T-cell (primary cell): ENCODE measurements at places on chromosomes 1 and 21. TPM values are rescaled to one million over a fixed set of nuclear protein-coding genes. Genes with fewer than 3 reads are reported as not detected.

HTR6 gene
- total RNA-seq = 0.16 TPM

RGS2 gene
- total RNA-seq = 77.4 TPM

ADORA1 gene
- total RNA-seq = not detected

MAN1C1 gene
- total RNA-seq = 90.5 TPM

TMEM39B gene
- 20.8 TPM for total RNA-seq

SPRR3 gene
- not detected for total RNA-seq

FAM151A gene
- not detected for total RNA-seq

C1orf74 gene
- total RNA-seq = 1.3 TPM

CD1E gene
- total RNA-seq = not detected

CFHR3 gene
- total RNA-seq = not detected

DNA sequence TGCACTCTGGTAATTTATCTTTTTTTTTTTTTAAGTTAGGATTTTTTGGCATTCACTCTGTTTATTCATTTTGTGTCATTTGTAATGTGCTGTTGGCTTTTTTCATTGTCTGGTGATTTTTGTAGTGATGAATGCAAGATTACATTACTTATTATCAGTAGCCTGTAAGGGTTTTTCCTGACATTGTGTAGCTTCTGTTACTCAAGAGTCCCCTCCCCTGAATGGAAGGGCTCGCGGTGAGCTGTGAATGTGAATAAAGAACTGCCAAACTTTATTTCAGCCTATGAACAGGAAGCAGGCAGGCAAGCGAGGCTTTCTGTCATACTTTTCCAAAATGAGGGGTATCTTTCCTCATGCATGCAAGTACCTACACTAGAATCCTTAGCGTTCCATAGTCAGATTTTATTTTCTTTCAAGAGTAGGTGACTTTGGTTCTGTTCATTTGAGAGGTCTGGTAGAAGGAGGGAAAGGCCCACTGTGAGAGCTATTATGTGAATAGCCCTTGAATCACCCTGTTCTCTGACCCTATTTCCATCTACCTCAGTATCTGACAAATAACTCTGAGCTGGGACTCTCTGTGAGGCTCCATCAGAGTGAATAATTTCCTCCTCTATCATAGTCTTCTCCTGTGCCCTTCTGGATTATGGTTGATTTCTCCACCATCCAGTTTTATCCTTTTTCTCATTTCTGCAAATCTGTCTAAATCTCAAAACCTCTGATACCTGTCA, 114.0 kb downstream of the CD247 start:
- DNase-seq = no peak

GRCh38 chr1:191970116-191970515, 188.1 kb upstream of the RGS18 start:
- DNase-seq = no peak

- no peak for DNase-seq
Observed at GRCh38 chr1:156406251-156406650, 37.2 kb downstream of the RHBG start.

DNA sequence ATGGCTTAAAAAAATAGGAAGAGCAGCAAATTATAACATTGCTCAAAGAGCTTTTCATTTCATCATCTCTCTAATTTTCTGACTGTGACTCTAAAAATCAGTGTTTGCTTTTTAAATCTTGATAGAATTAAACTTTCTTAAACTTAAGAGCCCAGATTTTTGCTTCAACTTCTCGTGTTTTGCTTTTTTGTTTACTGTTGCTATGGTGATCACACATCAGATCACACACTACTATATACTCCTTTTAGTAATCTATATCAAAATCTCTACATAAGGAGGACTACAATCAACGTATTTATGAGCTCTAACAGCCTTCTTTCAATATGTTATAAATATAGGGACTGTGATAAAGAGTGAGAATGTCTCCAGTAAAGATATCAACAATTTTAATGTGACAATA, 537.3 kb downstream of the KCNT2 start:
- DNase-seq = no peak

- DNase-seq = no peak
Observed at GRCh38 chr21:42252325-42252654, 33.4 kb downstream of the ABCG1 start.

GRCh38 chr1:84972377-84972987, 24.4 kb downstream of the MCOLN2 start:
- DNase-seq = no peak

DNA sequence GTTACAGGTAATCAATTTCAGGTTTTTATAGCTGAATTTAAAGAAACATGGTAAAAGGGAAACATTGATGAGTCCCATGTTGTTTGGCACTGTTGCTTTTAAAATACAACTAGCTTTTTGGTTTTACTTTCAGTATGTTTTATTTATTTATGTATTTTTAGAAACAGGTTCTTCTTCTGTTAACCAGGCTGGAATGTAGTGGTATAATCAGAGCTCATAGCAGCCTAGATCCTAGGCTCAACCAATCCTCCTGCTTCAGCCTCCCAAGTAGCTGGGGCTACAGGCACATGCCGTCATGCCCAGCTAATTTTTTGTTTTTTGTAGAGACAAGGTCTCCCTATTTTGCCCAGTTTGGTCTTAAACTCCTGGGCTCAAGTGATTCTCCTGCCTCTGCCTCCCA, 50.4 kb downstream of the CTTNBP2NL start:
- no peak for DNase-seq

- no peak for DNase-seq
Observed at GRCh38 chr1:35112668-35113067, 33.5 kb downstream of the ZMYM1 start.

- no peak for DNase-seq
Observed at GRCh38 chr1:15099441-15100120, 54.0 kb upstream of the TMEM51 start.

DNA sequence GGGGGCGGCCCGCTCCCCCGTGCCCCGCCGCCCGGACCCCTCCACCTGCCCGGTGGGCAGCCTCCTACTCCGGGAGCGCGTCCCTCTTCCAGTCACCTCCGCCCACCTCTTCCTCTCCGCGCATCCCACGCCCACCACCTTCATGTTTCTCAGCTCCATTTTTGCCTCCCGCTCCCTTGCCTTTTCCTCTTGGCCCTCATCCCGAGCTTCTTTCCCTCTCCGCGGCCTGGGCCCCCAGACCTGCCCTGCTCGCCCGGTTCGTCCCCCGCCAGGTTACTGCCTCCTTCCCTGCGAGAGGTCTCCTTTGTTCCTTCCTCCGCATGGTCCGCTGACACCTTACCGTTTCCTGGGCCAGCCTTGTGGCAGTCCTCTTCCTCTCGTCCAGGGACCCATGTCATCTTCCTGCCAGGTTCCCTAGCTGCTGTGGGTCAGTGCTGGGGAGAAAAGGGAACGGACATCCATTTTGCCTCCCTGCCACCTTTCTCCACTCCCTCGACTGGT, 563 bp downstream of the QSOX1 start:
- no peak for DNase-seq

- DNase-seq = no peak
Observed at GRCh38 chr1:88877382-88877825, 14.0 kb downstream of the GTF2B start.

DNA sequence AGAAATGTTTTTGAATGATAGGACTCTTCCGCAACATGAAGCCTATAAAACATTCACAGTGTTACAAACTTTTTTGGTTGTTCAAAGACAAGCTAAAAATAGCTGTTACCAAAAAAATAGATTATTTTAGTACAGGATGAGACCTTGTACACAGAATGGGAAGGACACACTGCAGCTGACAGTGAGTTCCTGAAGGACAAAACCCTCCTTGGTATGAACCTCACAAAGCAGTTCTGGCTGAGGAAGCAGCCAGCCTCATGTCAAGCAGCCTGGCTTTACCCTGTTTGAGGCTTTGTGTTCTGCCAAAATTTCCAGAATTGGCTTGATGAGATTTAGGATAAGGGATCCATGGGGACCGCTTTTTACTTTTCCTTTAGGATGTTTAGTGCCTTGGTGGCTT, 93.7 kb downstream of the RGL1 start:
- DNase-seq = no peak

DNA sequence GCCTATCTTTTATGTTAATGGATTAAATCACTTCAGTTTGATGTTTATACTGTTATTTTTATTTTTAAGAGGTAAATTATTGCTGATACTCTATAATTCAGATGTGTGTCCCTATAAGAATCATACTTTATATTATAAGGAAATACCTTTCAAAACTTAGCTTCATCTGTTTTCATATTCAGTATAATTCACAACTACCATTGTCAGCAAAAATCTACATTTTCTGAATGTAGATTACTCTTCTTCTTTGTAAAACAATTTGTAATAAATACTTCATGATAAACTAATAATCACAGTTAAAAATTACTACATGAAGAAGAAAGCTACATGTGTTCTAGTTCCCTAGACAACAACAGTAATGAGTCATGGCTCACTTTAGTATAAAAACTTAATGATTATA, 115.4 kb upstream of the SERTAD4 start:
- no peak for DNase-seq

DNA sequence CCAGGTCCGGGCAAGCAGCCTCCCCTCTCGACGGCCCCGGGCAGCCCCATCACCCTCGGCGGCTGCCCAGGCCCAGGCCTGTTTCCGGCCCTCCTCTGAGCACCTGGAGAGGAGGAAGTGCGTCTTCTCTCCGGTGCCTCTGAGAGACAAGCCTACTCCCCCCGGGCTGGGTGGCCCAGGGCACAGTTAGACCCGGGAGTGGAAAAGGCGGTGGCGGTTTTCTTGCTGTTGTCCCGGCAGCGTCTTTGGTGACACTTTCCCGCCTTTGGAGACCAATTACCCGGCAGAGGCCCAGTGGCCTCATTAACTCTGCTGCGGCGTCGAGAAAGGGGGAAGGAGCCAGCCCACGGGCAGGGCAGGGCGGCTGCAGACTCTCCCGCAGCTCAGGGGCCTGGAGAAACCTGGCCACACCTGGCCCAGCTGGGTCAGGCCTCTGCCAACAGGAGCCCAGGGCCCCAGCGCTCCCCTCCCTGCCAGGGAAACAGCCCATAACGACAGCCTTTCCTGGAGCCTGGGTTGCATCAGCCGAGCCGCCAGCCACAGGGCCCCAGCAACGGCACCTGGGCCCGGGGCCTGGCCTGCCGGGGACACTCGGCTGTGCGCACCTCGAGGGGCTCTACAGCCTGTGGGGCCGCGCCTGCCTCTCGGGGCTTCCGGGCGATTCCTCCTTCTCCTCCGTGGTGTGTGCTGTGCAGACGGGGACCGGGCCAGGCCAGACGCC, 28.4 kb upstream of the C1orf159 start:
- DNase-seq = peak; percentile 63

DNA sequence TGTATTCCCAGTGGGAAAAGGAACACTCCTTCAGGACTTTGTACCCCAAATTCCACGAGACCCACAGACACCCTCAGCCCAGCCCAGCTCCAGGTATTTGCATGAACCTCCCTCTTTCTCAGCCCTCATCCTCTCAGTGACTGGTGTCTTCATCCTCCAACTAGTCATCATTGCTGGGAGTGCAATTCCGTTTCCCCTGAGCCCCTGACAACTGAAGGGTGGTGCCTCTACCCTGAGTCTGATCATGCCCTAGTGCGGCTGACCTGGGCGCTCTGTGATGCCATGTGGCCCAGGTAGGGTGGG, 3.8 kb upstream of the ZNF692 start:
- no peak for DNase-seq

- DNase-seq = no peak
Observed at GRCh38 chr21:46626975-46627501, 8.4 kb upstream of the PRMT2 start.

GRCh38 chr1:211339631-211340041, 13.0 kb downstream of the TRAF5 start:
- DNase-seq = no peak

DNA sequence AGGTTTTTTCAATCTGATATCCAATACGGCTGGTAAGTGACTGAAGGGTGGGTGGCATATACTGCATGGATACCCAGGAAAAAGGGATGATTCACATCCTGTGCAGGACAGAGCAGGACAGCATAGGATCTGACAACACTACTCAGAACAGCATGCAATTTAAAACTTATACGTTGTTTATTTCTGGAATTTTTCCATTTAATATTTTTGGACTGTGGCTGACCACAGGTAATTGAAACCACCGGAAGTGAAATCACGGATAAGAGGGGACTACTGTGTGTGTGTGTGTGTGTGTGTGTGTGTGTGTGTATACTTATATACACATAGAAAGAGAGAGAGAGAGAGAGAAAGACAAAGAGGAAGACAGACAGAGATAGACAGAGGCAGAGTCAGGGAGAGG, 23.0 kb downstream of the ERICH3 start:
- DNase-seq = no peak

- DNase-seq = peak; percentile 48
Observed at GRCh38 chr1:46223472-46223943, 20.4 kb downstream of the LURAP1 start.

- DNase-seq = no peak
Observed at GRCh38 chr1:245917403-245917802, 589.7 kb downstream of the SMYD3 start.

DNA sequence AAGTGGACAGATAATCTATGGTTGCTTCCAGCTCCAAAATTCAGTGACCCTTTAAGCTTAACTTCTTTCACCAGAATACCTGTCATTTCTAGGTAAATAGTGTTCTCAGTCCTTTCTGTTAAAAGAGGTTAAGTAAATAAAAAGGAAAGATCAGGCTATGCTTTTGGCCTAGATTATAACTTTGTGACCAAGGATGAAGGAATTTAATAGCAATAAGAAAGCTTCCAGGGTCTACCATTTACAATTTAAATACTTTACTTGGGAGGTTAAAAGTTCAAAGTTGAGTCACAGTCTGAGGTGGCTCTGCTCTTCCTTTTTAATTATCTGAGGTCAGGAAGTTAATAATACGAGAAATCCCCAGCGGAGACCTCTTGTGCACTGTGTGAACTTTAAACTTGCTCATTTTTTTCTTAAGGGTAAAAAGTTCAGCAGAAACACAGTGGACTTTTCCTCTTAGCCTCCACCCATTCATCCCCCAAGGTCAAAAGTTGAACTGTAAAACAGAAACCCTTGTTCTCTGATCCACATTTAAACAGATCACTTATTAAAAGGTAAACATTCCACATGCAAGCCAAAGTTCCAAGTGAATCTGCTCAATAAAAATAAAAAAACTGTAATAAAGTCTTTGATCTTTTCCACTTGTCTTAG, 187.1 kb downstream of the NRIP1 start:
- no peak for DNase-seq

- no peak for DNase-seq
Observed at GRCh38 chr1:26811708-26812107, 14.8 kb upstream of the ZDHHC18 start.

GRCh38 chr1:112904071-112904830, 51.7 kb downstream of the SLC16A1 start:
- no peak for DNase-seq

- no peak for DNase-seq
Observed at GRCh38 chr1:89547563-89548116, 23.0 kb downstream of the LRRC8B start.

- DNase-seq = no peak
Observed at GRCh38 chr1:8494681-8495080, 176.8 kb downstream of the SLC45A1 start.

DNA sequence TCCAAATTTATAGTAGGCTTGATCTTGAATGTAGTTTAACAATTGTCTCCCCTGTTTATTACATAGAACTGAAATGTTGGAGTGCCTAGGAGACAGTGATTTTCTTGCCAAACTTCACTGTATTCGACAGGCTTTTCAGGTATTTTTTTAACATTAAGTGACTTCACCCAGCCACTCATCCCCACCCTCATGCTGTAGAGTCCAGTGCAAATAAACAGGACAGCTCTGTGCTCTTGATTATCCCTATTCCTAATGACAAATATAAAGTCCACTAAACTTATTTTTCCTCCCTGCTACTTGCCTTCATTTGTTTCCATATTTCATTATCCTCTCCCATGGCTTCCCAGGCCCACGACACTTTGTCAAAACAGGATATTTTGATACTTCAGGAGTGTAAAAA, 29.2 kb upstream of the NEXN start:
- DNase-seq = no peak

- no peak for DNase-seq
Observed at GRCh38 chr1:5554784-5555183, 437.4 kb downstream of the NPHP4 start.

GRCh38 chr1:29785137-29785527, 548.8 kb downstream of the PTPRU start:
- DNase-seq = no peak
